NCI-H1436 treated with DMSO at 0.1 percent for 48 hours (cell line): ENCODE measurements at places on chromosomes 1 and 21.

DNA sequence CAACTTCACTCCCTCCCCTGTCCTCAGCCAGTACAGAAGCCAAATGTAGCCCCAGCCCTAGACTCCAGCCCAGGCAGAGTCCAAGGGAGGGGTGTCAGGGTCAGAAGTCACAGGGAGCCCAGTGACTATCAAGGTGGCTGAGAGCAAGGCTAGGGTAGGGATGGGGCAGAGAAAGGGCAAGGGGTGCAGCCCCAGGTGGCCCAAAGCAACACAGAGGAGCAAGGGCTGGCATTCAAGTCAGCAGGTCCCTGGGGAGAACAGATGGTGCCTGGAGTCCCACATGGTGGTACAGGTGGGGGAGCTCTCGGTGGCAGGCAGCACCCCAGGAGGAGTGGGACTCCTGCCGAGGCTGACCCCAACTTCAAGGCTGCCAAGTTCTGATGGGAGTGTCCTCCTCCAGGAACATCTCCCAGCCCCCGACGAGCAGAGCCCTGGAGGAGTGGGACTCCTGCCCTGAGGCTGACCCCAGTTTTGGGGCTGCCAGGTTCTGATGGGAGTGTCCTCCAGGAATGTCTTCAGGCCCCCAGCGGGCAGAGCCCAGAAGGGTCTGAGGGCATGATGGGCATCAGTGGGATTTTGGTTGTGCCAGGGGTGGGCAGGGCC, 3.7 kb upstream of the DVL1 start:
- DNase-seq, result no peak

- DNase-seq, result no peak
Observed at GRCh38 chr21:46416551-46416950, 42.1 kb upstream of the DIP2A start.

DNA sequence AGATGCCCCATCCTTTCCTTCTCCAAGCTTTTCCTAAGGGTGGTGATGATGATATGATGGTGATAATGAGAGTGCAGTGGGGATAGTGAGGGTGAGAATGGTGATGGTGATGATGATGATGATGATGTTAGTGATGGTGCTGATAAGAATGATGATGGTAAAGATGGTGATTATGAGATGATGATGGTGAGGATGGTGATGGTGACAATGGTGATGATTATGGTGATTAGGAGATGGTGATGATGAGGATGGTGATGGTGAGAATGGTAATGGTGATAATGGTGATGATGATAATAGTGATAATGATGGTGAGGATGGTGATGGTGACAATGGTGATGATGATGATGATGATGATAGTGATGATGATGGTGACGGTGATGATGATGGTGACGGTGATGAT, 4.0 kb downstream of the BSND start:
- no peak for DNase-seq

- no peak for DNase-seq
Observed at GRCh38 chr1:180562640-180563025, 3.9 kb downstream of the OVAAL start.

DNA sequence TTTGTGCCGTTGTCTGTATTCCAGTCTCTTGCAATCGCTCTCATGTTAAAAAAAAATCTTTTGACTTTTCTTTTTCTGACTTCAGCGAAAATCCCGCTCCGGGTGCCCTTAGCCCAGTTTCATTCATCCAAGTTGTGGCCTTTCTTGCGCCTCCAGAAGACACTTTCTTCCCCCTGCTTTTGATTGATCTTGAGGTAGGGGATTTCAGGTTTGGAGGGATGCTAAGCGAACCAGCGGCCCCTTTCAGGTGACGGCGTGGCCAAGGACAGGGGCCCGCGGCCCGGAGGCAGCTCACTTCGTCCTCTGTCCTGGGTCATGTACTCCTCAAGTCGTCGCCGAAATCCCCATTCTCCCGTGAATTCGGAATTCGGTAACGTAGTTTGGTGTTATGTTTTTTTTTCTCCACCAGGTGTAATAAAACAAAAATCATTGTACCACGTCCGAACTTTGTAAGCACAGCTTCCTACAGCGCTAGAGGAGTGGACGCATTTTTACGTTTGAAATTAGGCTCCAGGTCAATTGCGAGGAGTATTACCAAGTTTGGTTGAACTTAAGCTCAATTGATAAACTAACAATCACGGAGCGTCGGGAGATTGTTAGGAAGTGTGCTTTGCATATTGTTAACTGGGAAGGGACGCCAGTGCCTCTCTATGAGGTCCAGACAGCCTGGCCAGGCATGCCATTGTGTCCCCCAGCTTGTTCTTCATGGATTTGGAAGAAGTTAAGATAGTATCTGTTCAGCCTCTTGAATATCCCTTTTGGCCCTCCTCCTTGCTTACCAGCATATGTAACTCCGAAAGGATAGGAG, 1.1 kb downstream of the MRPS6 start:
- DNase-seq, result no peak

GRCh38 chr1:179767177-179767581, 24.1 kb downstream of the FAM163A start:
- no peak for DNase-seq
